ENCODE measurements at places on chromosomes 16 and 17.

DNA sequence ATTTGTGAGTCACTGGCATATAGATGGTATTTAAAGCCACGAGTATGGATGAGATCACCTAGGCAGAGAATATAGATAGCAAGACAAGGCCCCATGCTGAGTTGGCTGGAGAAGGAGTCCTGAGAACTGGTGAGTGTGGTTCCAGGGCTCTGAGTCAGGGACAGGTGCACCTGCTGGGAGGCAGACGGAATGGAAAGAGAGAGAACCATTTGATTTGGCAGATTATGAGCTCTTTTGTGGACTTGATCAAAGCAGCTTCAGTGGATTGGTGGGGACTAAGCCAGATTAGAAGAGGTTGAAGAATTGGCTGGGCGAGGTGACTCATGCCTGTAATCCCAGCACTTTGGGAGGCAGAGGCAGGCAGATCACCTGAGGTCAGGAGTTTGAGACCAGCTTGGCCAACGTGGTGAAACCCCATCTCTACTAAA lies 4.3 kb upstream of the C16orf92 start:
- no peak for DNase-seq

DNA sequence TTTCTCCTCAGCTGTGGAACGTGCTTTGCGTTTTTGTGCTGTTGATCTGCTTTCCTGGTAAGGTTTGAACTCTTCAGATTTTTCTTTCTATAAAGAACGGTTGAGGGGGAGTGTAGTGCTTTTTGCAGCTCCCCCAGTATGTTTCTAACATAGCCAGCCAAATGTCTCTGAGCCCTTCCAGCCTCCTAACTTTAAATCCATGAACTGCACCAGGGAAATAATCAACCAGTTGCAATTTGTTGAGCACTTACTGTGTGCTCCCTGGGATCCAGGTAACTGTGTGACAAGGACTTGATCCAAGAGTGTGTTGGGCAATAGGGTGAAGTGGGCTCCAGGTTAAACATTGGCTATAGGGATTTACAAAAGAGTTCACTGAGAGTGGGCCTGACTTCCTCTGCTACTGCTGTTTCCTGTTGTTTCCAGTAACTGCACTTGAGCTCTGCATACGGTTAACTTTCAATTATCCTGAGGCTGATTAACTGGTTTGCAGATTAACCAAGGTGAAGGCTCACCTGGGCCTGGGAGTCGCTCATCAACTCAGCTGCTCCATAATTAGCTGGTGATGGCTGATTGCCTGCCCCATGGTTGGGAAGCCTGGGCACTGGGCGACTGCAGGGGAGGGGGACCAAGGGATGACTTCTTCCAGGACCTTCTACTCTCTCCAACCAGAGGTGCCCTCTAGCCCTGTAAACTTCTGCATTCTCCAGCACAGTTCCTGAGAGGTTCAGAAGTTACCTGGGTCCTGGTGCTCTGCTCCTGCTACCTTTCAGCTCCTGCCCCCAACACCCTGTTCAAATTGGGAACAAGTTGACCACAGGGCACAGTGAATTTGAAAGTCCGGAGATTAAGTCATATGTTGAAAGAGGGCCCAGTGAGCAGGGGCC lies 19.5 kb downstream of the HLF start:
- DNase-seq: no peak

DNA sequence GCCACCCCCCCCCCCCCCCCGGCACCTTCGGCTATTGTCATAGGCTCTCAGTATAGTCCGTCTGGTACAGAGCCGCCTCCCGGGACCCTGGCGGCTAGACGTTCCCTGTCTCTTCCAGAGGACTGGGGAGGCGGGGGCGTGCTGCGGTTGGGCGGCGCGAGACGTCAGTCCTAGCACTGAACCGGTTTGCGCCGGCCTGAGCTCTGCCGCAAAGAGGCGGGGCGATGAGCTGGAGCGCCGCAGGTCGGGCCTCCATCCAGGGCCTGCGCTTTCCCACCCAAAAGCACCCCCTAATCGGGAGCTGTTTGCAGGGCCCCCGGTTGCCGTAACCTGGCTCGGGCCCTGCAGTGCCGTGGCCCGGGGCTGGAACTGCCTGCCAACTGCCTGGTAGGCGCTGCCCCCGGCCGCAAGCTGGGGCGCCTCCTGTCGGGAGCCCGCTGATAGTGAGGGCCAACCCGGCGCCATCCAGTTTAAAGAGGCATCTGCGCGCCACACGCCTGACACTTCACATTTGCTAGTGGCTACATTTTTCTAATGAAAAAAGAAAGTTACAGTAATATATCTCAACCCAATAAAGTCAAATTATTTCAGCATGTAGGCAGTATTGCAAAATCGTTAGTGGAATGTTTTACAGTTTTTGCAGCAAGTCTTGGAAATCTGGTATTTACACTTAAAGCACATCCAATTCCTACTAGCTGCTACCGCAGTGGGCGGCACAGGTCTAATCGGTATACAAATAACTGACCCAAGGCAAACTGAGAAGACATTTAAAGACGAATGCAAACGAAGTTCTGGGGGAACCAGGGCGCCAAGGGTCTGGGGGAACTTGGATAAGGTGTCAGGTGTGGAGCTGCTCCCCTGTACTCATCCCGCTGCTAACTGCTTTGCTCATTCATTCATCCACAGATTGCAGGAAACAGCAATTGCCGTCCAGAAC lies 753 bp upstream of the USP22 start:
- peak; percentile 97 for DNase-seq

- no peak for DNase-seq
Observed at GRCh38 chr16:73065632-73066330, 17.9 kb upstream of the ZFHX3 start.

GRCh38 chr16:74902161-74902560 lies 82.8 kb downstream of the WDR59 start:
- DNase-seq: no peak
